ENCODE measurements at places on chromosomes 11 and 22.

DNA sequence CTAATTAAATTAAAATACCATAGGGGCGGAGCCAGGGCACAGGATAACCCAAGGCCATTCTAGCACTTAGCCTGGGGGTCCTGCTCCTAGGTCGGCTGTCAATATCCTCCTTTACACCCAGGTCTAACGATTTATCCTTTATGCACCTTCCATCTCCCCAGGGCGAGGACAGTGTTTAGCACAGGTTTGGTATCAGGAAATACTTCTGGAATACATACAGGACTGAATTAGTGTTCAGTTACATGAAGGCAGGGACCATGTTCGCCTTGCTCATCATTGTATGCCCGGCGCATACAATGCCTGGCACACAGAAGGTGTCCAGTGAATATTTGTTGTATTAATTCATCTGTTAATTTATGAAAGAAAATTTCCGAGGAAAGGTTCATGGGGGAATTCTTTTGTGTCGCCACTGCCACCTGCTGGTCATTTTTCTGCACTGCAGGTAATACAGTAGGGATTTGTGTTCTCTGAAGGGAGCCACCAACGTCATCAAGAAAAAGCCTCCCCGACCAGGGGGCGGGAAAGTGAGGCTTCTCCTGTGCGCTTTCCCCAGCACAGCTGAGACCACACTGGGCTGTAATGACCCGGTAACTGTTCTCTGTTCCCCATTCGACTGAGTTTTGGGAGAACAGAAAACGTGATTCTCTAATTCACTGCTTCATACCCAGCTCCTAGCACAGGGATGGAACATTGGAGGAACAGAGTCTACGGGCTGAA lies 68.7 kb upstream of the ASPHD2 start:
- DNase-seq = no peak

- DNase-seq = no peak
These were observed 772 bp downstream of the NAV2 start for GRCh38 chr11:19713196-19714021.

DNA sequence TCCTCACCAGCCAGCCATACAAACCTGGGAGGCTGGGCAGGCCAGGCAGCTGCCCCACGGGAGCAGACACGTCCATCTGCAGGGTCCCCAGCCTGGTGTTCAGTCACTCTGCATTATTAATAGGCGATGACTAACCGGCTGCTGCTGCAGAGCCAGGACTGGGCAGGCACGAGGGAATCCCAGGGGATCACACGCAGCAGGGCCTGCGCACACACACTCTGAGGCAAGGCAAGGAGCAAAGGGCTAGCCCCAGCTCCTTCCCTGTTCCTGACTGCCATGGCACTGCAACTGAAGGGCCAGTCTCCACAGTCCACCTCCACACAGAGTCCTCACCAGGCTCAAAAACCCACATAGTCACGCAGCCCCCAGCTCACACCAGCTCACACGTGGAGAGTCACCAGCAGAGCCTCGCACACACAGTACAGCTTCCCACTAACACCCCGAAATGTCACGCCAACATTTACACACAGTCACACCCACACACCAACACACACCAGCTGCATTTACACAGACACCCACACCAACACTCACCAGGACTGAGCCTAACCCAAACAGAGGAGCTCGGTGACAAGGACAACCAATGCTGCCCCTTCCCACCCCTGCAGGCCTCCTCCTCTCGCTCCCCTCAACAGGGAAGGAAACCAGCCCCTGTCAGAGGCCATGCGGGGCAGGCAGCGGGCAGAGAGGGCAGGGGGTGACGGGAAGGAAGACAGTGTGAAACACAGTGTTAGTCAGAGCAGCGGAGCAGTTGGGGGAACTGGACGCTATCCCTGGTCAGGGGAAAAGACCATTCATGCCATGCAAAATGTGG lies 47.3 kb downstream of the NRXN2 start:
- no peak for DNase-seq

DNA sequence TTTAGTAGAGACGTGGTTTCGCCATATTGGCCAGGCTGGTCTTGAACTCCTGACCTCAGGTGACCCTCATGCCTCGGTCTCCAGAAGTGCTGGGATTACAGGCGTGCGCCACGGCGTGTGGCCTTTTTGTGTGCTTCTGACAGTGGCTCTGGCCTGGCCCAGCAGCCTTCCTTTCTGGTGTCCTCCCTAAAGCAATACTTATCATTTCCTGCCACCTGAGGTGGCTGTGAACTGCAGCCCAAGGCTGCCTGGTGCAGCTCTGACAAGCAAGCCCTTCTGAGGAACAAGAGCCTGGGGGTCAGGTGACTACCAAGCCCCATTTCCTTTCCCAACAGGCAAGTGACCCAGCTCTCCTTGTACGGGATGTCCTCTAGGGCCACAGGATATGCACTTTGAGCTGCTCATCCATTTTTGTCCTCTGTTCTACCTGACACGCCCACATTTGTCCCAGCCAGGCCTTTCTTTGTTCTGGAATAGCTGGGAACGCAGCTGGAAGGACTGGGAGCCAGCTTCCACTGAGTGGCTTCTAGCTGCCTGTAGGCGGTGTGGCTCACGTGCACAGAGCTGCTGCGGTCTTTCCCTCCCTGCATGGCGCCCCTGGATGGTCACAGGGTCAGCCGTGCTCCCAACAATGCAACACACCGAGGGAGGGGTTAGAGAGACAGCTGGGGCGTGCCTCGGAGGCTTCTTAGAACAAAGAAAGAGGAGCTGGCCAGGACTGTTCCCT lies 12.3 kb upstream of the BID start:
- DNase-seq = no peak

DNA sequence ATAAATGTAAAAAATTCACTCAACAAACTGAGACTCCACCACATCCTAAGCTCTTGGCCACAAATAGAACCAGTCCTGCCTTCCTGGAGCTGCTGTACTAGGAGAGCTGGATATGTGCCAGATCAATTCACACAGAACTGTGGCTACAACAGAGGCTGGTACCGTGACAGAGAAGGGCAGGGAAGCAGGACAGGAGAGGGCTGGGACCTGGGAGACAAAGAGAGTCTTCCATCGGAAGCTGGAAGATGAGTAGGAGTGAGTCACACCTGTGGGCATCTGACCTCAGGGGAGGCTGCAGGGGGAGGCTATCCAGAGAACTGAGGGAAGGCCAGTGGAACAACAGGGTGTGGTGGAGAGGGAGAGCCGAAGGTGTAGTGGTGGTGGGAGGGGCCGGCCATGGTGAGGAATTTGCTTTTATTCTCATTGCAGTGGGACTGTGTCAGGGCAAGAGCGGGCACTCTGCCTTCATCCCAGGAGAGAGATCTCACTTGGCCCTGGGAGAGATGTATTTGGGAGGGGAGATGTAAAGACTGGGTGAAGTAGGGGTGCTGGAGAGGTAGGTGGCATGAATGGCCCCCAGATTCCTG lies 1.9 kb upstream of the LTBP3 start:
- DNase-seq = no peak

DNA sequence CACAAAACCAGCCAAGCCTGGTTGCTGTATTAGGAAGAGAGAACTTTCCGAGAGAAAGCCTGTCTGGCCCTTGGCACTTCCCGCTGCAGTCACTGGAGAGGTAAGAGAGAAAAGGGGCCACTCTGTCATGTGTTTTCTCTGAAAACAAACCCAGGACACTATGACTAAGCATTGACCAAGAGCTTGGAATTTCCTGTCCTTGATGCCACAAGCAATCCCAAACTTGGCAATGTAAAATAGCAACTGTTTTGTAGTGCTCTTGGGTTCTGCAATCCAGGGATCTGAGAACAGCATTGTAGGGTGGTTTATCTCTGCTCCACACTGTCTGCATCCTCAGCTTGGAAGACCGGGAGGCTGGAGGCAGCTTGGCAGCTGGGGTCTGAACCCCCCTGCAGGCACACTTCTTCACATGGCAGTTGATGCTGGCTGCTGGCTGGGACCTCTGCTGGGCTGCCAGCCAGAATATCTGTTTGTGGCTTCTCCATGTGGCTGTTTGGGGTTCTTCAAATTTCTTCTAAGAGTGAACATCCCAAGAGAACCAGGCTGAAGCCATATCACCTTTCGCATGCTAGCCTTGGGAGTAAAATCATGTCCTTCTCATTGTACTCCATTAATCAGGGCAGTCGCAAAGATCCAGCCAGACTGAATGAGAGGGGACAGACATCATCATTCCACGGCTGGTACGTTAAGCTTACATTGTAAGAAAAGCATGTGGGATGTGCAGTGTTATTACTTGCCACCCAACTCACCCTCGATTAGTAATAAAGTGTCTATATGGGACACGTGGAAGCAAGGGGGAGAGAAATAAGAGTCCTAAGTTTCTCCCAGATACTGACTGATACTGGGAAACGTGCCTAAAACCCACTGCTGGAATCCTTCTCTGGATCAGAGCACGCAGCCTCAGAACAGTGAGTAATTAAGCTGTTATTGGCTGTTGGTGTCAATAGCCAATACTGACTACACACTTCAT lies 537.4 kb upstream of the B3GAT1 start:
- DNase-seq = no peak

DNA sequence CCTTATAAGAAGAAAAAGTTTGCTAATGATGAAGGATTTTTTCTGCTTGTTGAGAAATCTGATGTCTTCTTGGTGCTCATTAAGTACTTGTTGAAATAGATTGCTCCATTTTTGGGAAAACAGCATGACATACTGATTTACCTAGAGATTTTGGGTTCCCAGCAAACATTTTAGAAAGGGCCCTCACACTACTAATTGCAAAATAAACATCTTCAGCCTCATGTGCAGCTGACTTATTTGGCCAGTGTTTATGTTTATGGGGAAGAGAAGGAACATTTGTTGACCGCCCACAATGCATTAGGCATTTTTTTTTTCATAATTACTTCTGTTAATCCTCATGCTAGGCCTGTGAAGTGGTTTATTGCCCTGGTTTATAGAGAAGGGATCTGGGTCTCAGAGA lies 40.1 kb downstream of the LDLRAD3 start:
- DNase-seq = no peak

DNA sequence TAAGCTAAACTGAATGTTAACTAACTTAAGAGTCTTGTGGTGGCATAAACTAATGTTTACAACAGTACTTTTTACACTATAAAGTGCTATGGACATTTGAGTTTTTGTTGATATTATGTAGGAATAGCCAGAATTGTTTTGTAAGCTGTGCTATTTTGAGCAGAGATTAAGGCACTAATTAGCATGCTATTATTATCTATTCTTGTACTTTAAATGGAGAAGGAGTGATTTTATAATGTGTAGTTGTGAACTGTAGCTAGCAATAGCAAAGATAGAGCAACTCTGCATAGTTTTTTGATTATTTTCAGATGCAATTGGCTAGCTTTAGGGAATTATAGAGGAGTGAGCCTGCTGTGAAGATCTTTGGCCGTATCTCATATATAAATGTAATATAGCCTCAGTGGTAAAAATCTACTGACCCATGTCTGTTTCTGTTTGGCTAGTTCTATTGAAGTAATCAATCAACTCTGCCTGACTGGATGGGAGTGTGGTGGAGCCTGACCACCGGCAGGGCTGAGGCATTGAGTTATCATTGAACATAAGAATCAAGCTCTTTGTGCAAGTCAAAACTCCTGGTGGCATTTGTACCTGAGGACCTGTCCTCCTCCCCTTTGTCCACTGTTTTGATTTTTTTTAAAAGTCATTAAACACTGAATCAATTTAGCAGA lies 34.3 kb downstream of the NCAM1 start:
- no peak for DNase-seq

DNA sequence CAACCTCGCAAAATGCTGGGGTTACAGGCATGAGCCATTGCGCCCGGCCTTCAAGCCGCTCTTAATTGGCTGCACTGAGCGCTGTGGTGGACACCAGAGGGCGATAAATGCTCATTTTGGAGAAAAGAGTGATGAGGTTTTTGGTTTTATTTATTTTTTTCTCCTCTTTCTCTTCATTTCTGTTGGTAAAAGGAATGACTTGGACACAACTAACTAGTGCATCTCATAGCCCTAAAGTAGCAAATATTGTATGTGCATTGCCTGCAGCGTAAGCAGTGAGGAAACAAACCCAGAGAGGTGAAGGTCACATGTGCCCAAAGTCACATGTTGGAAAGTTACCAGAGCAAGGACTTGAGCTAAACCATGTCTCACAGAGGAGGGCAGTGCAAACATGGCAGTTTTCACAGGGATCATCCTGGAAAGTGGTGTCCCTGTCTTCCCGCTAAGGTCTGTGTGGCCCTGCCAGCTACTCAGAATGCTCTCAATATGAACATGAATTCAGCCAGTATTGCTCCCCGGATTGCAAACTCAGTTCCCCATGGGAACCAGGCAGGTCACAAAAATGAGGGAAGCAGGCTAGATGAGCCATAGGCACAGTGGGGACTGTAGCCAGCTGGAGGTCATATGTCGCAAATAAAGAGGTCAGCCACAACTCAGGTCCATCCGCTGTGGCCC lies 8.6 kb upstream of the CD82 start:
- DNase-seq = peak; percentile 52

DNA sequence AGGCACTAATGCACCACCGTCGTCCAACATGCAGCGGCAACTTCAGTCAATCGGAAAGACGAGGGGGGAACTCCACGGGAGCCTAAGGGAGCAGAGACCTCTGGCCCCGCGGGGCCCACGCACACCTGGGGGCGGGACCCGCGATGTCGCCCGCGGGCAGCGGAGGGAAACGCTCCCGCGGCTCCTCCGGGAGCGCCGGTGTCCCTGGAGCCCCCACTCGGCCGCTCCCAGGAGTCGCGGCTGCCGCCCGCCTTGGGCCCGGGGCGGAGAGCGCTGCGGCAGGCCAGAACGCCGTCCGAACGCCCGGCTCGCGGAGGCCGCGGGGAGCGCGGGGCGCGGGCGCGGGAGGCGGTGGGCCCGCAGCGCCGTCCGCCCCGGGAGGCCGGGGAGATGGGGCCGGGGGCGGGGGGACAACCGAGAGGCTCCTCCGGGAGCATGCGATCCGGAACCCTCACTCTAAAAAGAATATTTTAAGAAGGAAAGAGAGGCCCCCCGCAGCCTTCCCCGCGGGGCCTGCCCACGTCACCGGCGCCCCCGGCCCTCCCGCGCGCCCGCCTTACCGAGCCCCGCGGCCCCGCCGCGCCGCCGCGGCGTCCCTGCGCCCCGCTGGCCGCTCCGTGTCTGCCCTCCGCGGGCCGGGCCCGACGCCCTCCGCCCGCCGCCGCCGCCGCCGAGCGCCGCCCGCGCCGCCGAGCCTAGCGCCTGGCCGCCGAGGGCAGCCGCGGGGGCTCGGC lies 86.6 kb upstream of the ARHGAP32 start:
- DNase-seq = no peak

Data from HL-60 (cell line).